ENCODE measurements at places on chromosomes 3 and 15.

DNA sequence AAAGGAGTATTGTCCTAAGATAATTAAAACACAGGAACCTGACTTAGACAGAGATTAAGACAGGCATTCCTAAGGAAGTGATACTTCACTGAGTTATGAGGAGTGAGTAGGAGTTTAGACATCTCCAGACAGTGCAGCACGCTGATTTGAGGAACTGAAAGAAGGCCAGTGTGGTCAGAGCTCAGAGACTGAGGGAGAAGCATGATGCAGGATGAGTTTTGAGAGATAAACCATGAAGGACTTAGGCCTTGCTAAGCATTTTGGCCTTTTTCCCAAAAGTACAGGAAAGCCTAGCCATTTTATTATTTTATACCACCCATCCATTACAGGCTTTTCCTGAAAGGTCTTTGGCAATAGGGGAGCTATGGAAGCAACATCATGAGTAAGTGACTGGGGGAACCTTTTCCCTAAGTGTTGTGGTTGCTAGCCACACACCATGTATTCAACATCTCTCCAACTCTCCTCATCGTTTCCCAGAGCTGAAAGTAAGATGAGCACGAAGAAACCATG lies 375.6 kb upstream of the TPRG1 start:
- peak; percentile 53 for DNase-seq

GRCh38 chr15:38588672-38589071 lies 24.1 kb upstream of the RASGRP1 start:
- no peak for DNase-seq

DNA sequence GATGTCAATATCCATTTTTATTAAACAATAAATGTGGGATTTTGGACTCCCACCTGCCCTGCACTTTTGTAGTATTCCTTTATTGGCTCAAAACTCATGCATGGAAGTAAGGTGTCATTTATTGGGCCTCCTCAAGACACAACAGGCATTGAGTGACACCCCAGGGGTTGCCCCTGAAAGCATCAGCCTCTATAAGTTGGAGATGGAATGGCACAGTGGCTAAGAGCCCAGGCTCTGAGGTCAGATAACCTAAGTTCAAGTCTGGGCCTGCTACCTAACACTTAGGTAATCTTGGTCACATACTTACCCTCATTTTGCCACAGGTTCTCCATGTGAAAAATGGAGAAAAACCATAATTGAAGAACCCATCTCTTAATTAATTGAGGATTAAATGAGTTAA lies 4.6 kb downstream of the CAPN3 start:
- DNase-seq: no peak

DNA sequence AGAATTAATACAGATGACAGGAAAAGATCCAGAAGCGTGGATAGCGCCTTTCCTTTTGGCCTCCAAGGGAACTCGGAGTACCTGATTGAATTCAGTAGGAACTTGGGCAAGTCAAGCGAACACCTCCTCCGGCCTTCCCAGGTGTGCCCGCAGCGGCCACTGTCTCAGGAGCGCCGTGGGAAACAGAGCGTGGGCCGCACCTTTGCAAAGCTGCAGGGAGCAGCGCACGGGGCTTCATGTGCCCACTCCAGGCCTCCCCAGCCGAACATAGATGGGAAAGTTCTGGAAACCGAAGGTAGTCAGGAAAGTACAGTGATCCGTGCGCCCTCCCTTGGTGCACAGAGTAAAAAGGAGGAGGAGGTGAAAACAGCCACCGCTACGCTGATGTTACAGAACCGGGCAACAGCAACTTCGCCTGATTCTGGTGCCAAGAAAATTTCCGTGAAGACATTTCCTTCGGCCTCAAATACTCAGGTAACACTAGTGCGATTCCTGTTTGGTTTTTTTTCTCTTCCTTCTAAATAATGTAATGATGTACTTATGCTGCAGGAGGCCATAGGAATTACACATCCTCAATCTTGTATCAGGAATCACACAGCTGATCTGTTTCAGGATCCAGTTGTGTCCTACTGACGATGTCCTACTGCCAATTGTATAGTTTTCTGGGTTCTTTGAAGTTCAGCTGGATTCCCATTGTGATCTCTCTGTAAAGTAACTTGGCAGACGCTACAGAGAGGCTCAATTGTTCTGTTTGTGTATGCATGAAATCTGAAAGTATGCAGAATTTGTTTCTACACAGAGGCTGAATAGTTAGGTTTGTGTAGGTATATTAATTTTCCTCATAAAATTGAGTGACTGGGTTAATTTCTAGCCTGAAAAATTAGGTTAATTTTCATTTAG lies 63.1 kb downstream of the CGNL1 start:
- no peak for DNase-seq

DNA sequence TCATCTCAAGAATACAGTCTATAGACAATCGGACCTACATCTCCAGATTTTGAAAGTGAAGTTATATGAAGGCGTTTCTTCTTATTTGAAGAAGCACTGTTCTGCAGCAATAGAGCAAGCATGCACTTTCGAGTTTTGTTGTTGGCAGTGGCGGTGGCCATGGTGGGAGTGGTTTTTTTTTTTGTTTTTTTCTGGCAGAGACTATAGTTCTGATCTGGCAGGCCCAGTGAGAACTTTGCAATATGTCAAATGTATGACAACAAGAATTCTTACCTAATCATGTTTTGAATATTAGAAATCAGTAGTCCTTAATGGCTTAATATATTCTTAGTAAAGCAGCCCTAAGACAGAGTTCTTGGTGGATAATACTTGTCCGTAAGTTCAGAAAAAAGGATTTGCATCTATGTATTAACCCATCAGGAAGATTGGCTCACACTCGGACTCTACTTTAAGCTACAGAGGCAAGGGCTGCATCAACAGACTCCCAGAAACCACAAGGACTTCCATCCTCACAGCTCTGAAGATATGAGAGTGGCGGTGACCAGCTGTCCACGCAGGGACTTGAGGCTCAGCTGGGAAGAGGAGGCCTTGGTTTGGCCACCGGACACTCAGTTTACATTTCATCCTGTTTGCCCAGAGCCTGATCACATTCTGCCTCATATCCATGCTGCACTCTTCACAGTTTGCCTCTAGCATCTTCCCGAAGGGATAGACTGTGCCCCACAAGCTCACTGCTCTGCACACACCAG lies 124.1 kb upstream of the THBS1 start:
- DNase-seq: no peak

- no peak for DNase-seq
Observed at GRCh38 chr3:12253516-12254343, 35.1 kb upstream of the PPARG start.
